ENCODE measurements at places on chromosomes 7 and 10.

GRCh38 chr10:10120671-10121070 is 897.0 kb upstream of the CELF2 start:
- DNase-seq, result no peak

DNA sequence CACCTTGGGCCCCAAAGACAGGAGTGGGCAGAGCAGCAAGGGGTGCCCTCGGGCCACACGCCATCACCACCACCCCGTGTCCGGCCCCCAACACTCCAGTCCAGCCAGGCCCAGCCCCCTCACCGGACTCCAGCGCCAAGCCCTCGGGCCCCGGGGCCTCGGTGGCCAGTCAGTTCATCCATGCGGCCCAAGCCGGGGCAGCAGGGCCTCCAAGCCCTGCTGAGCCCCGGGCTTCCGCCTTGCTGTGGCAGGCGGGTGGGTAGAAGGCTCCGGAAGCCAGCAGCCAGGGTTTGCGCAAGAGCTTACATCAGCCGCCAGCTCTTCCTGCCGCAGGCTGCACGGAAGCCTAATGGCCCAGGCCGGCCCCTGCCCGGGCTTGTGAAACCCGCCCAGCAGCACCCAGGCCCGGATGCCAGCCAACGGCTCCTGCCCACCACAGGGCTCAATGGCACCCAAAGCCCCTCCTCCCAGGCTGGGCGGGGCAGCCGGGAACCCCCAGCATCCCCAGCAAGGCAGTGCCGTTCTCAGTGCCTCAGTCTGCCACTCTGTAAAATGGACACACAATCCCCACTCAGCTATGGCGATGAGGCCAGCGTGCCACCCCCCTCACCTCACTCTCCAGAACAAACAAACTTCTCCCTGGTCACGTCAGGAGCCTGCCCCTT is 26.5 kb downstream of the TNRC18 start:
- DNase-seq, result peak; percentile 71

DNA sequence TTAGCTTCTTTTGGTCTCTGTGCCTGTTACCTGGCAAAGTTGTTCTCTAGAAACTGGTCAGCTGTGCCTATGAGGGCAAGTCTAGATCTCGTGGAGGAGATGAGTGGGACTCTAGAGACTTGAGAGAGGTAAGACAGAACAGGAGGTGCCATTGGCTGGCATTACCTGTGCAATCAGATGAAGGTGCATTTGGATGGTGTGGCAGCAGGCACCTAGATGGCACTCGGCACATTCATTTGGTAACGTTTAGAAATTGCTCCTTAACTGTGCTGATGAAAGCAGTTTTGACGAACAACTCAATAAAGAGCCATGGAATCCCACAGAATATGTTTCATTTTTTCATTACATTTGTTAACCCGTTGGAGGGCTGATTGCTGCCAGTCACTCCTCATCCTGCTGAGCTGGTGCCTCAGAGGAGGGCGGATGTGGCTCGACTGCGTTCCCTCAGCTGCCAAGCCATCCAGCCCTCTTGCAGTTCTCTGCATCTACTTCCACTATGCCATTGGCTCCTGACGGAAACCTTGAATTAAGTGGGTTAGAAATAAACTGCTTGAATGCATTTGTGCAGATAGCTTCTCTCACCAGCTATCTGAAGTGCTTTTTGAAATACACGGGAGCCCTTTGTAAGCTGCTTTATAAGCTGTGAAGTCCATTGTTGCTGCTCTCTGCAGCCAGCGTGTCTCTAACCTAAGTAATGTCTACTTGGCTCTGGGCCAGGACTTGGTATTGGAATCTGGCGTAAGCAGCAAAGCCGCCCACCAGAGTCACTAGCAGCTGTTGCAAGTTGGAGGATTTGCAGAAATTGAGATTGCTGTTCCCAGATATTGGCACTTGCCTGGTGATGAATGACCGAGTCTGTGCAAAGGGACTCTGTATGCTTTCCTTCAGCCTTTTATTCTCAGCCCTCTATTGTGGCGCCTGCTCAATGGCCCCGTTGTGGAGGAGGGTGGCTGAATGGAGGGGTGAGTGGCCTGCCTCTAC is 87.4 kb downstream of the LRRC4 start:
- DNase-seq, result no peak

GRCh38 chr10:113047151-113047550 is 97.1 kb downstream of the TCF7L2 start:
- no peak for DNase-seq

DNA sequence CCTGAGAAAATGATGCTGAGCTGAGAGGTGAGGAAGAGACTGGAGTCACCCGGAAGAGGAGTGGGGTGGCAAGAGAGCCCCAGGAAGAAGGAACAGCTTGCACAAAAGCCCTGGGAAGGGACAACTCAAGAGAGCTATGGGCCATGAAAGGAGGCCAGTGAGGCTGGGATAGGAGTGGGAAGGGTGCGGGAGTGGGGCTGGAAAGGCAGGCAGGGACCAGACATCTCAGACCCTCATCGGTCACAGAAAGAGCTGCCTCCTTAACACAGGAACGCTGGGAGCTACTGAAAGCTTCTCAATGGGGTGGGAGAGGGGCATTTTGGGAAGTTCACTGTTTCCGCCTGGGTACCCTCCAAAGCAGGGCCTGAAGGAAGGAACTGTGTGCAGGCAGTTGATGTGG is 122.0 kb upstream of the UNC5B start:
- no peak for DNase-seq

DNA sequence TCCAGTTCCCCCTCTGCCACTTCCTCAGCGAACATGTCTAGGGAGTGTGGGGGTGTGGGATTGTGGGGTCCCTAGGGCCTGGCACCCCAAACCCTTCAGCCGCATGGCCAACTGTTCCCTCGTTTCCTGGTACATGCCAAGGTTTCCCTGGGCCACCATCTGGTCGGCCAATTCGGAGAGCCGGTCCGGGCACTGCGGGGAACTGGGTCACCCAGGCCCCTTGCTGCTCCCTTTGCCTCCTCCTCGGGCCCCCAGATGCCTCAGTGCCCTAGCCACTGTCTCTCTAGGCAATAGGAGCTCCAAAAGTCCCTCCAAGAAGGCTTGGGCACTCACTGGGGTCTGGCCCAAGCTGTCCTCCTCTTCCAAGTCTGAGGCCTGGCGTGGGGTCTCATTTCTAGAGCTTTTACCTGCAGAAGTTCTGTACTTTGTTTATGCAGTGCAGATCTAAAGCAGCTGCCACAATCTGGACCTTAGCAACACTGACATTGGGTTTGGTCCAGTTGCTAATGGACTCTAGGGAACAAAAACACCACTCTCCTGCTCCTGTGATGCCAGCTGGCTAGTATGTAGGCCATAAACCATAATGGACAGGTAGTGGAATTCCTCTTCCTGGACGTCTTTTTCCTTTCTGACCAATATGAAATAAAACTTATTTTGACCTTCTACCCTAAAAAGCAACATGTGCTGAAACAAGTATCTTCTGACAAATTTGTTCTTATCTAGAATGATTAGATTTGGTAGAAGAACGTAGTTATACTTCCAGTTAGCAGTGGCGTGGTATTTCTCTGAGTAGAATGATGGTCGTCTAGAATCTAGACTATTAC is 172.9 kb downstream of the LRRC4 start:
- DNase-seq, result no peak

DNA sequence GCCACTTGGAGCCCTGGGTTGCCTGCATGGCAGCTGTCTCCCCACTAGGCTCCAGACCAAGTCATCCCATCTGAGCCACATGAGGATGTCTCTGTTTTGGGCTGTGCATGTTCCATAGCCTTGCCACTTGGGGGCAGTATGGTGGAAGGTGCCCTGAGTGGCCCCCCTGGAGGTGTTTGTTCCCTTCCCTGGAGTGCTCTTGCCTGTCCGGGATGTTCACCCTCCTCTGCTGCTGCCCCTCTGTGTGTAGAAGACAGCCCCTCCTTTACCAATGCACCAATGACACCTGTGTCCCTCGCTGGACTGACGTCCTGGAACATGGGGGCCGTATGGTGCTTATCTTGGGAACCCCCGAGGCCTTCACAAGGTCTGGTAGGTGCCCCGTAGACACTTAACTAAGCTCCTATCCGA is 100.2 kb downstream of the ACTR3B start:
- no peak for DNase-seq

DNA sequence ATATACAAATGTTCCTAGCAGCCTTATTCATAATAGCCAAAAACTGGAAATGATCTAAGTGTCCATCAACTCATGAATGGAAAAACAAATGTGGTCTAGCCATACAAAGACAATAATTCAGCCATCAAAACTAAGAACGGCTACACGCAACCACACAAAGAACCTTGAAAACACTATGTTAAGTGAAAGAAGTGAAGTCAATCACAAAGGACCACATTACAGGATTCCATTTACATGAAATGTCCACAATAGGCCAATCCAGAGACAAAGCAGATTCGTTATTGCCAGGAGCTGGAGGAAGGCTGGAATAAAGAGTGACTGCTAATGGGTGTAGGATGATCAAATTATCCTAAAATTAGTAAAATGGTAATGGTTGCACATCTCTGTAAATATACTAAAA is 21.1 kb downstream of the MKRN1 start:
- no peak for DNase-seq

GRCh38 chr7:80309971-80310549 is 175.4 kb downstream of the GNAI1 start:
- no peak for DNase-seq

DNA sequence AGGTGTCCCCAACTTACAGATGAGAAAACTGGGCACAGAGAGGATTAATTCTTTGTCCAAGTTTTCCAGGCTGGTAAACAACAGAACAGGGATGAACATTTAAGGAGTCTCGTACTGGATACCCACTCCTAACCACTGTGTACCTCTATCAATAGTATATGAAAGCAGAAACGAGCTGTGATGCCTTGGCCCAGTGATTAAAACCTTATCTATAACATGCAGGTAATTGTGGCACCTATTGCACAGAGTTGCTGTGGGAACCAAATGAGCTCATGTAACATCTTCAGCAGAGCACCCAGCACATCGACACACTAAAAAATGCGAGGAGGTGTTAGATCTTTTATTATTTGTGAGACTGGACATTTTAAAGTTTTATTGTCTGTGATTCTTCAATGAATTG is 1.6 kb downstream of the TMEM273 start:
- no peak for DNase-seq

GRCh38 chr7:88539518-88539917 is 220.0 kb upstream of the ZNF804B start:
- DNase-seq, result no peak

GRCh38 chr7:13420726-13421125 is 568.7 kb downstream of the ETV1 start:
- no peak for DNase-seq

DNA sequence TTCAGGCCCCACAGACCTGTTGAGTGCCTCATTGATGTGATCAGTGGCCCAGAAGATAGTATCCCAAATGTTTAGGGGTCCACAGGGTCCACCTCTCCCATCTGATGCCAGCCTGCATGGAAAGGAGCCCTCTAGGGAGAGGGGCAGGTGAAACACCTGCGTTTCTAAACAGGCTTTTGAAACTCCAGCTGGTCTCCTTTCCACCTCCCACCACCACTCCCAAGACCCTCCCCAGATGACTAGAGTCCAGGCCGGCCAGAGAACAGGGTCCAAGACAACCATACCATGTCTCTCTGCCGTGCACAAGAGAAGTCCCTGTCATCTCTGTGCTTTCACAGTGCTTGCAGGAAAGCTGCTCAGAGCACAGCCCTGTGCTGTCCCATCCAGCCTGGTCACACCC is 105.0 kb upstream of the NANOS1 start:
- no peak for DNase-seq

DNA sequence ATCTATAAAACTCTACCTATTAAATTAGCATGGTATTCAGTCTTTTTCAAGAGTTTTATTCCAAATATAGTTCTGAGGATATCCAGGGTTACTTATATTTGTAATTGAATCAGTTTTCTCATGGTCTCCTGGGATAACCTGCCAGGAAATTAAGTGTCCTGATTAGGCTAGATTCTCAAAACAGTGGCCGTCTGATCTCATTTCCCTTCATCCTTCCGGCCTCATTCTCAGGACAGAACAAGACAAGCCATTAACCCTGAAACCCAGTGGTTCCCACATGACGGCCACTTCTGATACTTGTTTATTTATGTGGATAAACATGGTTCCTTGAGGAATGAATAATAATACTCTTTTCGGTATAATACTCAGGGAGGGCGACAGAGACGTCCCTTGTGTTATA is 417.6 kb upstream of the POT1 start:
- DNase-seq, result no peak

GRCh38 chr7:138690495-138690894 is 10.7 kb downstream of the SVOPL start:
- DNase-seq, result no peak

DNA sequence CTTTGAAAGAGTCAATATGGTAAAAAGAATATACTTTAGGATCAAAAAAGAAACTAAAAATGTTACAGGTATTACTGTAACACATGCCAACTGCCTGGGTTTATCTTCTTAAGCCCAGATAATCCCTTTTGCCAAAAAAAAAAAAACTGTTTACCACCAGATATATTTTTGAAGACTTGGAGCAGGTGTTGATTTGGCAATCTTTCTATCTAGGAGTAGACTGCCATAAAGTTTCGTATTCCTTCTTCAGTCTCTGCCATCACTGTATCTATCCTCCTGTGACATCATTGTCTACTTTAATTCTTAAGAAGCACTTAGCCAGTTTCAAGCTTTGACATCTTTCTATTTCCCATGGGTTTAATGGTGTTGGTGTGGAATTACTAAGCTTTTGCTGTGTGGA is 161.0 kb downstream of the ST7 start:
- DNase-seq, result no peak

GRCh38 chr10:33335551-33335800 is 1.0 kb upstream of the NRP1 start:
- no peak for DNase-seq

DNA sequence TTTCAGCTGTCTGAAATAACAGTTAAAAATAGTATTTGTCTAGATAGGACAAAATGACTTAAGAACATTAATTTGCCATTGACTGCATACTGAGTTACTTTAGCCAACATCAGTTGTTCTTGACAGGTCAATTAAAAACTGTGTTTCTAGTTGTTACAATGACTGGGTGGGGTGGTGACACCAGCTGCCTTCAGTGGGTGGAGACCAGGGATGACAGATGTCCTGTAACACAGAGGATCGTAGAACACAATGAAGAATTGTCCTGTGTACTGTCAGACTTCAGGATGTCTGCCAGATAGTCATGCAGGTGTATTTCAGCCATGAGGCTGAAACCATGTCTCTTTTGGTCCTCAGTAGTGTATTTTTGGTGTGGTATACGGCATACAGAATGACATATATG is 24.4 kb downstream of the TRUB1 start:
- no peak for DNase-seq

DNA sequence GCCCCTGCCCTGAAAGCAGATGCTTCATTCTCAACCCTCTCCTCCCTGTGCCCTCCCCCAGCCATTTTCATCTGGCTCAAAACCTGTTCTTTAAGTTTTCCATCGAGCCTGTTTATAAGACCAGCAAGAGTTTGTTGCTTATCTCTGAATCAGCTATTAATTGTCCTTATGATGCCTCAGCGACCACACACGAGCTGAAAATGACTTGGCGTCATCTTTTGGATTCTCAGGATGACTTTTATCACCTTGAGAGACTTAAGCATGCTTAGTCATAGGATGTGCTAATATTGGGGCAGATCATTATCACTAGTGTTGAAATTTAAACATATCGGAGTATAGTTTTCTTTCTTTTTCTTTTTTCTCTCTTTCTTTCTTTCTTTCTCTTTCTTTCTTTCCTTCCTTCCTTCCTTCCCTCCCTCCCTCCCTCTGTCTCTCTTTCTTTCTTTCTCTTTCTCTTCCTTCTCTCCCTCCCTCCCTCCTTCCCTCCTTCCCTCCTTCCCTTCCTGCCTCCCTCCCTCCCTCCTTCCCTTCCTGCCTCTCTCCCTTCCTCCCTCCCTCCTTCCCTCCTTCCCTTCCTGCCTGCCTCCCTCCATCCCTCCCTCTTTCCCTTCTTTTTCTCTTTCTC is 184.5 kb downstream of the PHTF2 start:
- DNase-seq, result no peak

All from stimulated activated CD4-positive, alpha-beta T cell treated with anti-CD3 and anti-CD28 coated beads, Interleukin-1b, Interleukin-23, amount 100 ng/mL, for 4 hours (primary cell).